ENCODE measurements at places on chromosomes 5 and 9. TPM values are rescaled to one million over a fixed set of nuclear protein-coding genes. Genes with fewer than 3 reads are reported as not detected.

Gene SLC46A2
- total RNA-seq, result not detected

Gene NMUR2
- total RNA-seq, result not detected

Gene IFNA1
- total RNA-seq, result not detected

Gene FOXD4L4
- total RNA-seq, result 0.29 TPM

Gene CARTPT
- not detected for total RNA-seq

Gene ACTBL2
- not detected for total RNA-seq

Gene SLC28A3
- total RNA-seq, result not detected

Gene CCDC183
- 0.13 TPM for total RNA-seq

Gene POU5F2
- 3.9 TPM for total RNA-seq

Gene CDC26
- 60.5 TPM for total RNA-seq

Gene WDR38
- total RNA-seq, result not detected

Gene ITK
- total RNA-seq, result not detected

Gene ANXA2R
- 2.1 TPM for total RNA-seq

Gene C6
- total RNA-seq, result not detected

Gene NOXA1
- 0.29 TPM for total RNA-seq

Gene SMIM33
- 0.13 TPM for total RNA-seq

Gene RNF224
- not detected for total RNA-seq

Gene BARHL1
- not detected for total RNA-seq

Gene TMEM203
- 27.3 TPM for total RNA-seq

Gene RASEF
- under 0.01 TPM for total RNA-seq

Gene TTC23L
- not detected for total RNA-seq

Gene DBH
- total RNA-seq, result not detected

Gene IFNA2
- not detected for total RNA-seq

Gene GMCL2
- total RNA-seq, result not detected

Gene TPPP
- total RNA-seq, result 0.36 TPM

Gene TYRP1
- total RNA-seq, result 0.66 TPM

Gene PCDHA2
- total RNA-seq, result under 0.01 TPM

Gene DAB2
- 186 TPM for total RNA-seq

Gene TSSK1B
- total RNA-seq, result not detected

Gene CYSTM1
- total RNA-seq, result 25.1 TPM

Gene TRIM14
- 8.2 TPM for total RNA-seq

Gene UBAP1
- 44.9 TPM for total RNA-seq

Gene PDZD2
- 4.0 TPM for total RNA-seq

Gene IGIP
- total RNA-seq, result 6.3 TPM

Gene TAS2R1
- total RNA-seq, result not detected

Gene GHR
- total RNA-seq, result 1.7 TPM

Gene IL13
- not detected for total RNA-seq
